ENCODE measurements at places on chromosomes 5 and 9. TPM values are rescaled to one million over a fixed set of nuclear protein-coding genes. Genes with fewer than 3 reads are reported as not detected.

DNA sequence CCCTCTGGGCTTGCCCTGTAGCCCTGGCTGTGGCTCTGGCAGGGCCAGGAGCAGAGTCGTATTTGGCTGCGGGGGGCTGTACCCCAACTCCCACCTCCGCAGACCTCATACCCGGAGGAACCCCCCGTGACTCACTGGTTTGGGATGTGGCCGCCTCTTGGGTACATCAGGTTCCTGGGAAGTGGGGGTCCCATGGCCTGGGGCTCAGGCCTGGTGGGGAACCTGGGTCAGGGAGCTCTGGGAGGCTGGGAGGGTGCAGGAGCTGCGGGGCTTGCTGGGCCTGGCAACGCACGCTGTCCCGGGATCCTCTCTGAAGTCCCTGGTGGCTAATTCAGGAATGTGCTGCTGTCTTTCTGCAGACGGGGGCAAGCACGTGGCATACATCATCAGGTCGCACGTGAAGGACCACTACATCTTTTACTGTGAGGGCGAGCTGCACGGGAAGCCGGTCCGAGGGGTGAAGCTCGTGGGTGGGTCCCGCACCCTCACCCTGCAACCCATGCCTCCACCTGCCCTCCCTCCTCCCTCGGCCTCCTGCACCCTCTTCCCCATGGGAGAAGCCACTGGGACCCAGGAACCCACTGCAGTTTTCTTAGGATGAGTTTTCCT lies 2.4 kb downstream of the LCN1 start:
- H3K4me3 ChIP-seq = no peak overlapping the region
- DNase-seq = no peak
- no peaks in the 10 kb centered on the region for H3K27me3 ChIP-seq
- H3K4me1 ChIP-seq = no peaks in the 10 kb centered on the region
- H3K36me3 ChIP-seq = no peaks in the 10 kb centered on the region

- H3K27me3 ChIP-seq = peaks cover 1% of the 10 kb centered on the region
- H3K27ac ChIP-seq = no peak overlapping the region
- no peaks in the 10 kb centered on the region for H3K4me1 ChIP-seq
- no peak overlapping the region for H3K4me3 ChIP-seq
- no peak for DNase-seq
Measured at GRCh38 chr9:107174441-107174840, 108.6 kb upstream of the RAD23B start.

DNA sequence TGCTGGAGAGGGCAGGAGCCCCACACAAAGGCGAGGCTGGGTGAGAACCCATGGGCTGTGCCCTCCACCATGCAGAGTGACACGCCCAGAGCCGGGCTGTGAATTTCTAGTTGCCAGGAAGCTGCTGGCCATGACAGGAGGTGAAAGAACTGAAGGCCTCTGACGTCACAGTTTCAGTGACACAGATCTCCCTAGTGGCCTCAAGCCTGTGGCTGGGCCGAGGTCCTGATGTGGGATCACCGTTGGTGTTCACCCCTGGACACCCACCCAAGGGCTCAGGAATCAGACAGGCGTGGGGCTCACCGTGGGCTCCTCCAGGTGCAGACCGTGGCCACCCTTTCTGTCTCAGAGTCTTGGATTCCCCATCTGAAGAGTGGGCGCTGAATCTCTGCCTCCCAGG lies 39.9 kb downstream of the MSX2 start:
- H3K4me1 ChIP-seq = no peaks in the 10 kb centered on the region
- H3K4me3 ChIP-seq = no peak overlapping the region
- H3K27me3 ChIP-seq = no peaks in the 10 kb centered on the region
- DNase-seq = no peak
- H3K36me3 ChIP-seq = no peaks in the 10 kb centered on the region
- H3K27ac ChIP-seq = no peak overlapping the region

DNA sequence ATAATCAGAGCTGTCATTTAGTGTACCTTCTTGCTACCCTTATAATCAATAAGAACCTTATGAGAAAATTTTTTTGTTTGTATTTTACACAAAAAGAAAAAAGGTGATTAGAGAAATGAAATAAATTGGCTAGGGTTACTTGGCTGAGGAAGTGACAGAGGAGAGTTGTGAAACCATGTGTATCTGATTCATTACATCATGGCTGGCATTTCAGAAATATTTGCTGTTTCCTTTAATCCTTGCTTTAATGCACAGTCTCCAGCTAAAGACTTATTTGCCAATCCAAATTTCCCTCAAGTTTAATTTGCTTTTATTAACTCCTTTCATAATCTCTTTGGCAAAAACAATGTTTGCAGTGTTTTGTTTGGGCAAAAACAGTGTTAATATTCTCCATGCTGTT lies 543.1 kb downstream of the KIF4B start:
- H3K27me3 ChIP-seq = no peaks in the 10 kb centered on the region
- no peak for DNase-seq
- no peaks in the 10 kb centered on the region for H3K4me1 ChIP-seq
- no peak overlapping the region for H3K27ac ChIP-seq
- H3K4me3 ChIP-seq = no peak overlapping the region

- H3K27me3 ChIP-seq = no peaks in the 10 kb centered on the region
- no peaks in the 10 kb centered on the region for H3K4me1 ChIP-seq
- peak; percentile 61 for DNase-seq
Measured at GRCh38 chr5:150600616-150601490, 39.6 kb upstream of the SYNPO start.

GRCh38 chr9:14089051-14089803 lies 224.7 kb downstream of the NFIB start:
- DNase-seq = no peak
- H3K4me3 ChIP-seq = no peak overlapping the region
- no peaks in the 10 kb centered on the region for H3K27me3 ChIP-seq
- H3K27ac ChIP-seq = no peak overlapping the region
- peaks cover 3% of the 10 kb centered on the region for H3K4me1 ChIP-seq

GRCh38 chr9:114902786-114903524 lies 27.4 kb downstream of the TNFSF8 start:
- no peaks in the 10 kb centered on the region for H3K4me1 ChIP-seq
- no peak for DNase-seq
- no peak overlapping the region for H3K4me3 ChIP-seq
- no peaks in the 10 kb centered on the region for H3K36me3 ChIP-seq
- no peaks in the 10 kb centered on the region for H3K27me3 ChIP-seq

DNA sequence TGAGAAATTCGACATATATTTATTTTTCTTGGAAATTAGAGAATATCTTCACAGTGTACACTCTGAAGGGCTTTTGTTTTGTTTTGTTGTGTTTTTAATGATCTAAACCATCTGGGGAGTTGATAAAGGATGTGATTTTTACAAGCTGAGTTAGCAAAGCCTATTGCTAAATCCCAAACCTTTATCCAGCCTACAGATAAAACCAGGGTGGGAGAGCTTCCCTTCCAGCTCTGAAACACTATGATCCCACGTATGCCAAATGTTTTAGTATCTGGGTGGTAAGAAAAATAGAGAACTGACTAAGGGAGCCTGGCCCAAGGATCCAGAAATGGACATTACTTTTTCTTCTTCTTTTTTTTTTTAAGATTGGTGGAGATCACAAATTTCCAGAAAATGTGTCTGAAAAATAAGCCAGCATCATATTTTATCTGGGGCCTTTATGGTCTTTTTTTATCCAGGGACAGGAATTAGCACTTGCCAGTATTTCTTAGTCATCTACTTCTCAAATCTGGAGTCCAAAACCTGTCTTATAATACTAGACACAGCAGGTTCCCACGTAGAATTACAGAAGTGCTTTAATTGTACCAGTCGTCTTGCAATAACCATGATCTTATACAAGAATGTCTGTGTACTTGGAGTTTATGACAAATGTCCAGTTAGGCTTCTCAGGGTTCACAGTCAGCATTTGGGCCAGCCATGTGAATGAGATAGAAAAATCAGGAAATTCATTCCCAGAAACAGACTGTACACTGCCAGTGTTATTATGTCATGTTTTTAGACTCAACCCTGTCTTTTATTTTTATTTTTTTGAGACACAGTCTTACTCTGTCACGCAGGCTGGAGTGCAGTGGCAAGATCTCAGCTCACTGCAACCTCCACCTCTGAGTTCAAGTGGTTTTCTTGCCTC lies 290.8 kb upstream of the MPDZ start:
- H3K27me3 ChIP-seq = no peaks in the 10 kb centered on the region
- peaks cover 5% of the 10 kb centered on the region for H3K4me1 ChIP-seq
- no peak for DNase-seq
- H3K27ac ChIP-seq = peak overlapping the region; percentile 85

GRCh38 chr5:82720213-82721086 lies 356.7 kb downstream of the TMEM167A start:
- peaks cover 2% of the 10 kb centered on the region for H3K4me1 ChIP-seq
- no peaks in the 10 kb centered on the region for H3K27me3 ChIP-seq
- no peak overlapping the region for H3K27ac ChIP-seq
- H3K4me3 ChIP-seq = no peak overlapping the region

GRCh38 chr9:34998266-34998665 lies 8.7 kb downstream of the DNAJB5 start:
- no peak overlapping the region for H3K27ac ChIP-seq
- no peaks in the 10 kb centered on the region for H3K4me1 ChIP-seq
- H3K36me3 ChIP-seq = peaks cover 12% of the 10 kb centered on the region

The HTR1A gene
- not detected for polyA plus RNA-seq

The WDR31 gene
- polyA plus RNA-seq = 0.54 TPM

The DUSP1 gene
- polyA plus RNA-seq = 178 TPM

The FAM221B gene
- polyA plus RNA-seq = 0.13 TPM
